ENCODE measurements at places on chromosomes 2 and 18. TPM values are rescaled to one million over a fixed set of nuclear protein-coding genes. Genes with fewer than 3 reads are reported as not detected.

The HOXD8 gene
- total RNA-seq = not detected

The CMPK2 gene
- 0.28 TPM for total RNA-seq

The FAM228A gene
- total RNA-seq = not detected

The C18orf54 gene
- 3.0 TPM for total RNA-seq

The ABCG8 gene
- not detected for total RNA-seq

- no peak overlapping the region for H3K27ac ChIP-seq
- H3K4me1 ChIP-seq = no peaks in the 10 kb centered on the region
- DNase-seq = no peak
- no peak overlapping the region for H3K4me3 ChIP-seq
Observed at GRCh38 chr2:136738044-136738443, 27.3 kb upstream of the THSD7B start.

DNA sequence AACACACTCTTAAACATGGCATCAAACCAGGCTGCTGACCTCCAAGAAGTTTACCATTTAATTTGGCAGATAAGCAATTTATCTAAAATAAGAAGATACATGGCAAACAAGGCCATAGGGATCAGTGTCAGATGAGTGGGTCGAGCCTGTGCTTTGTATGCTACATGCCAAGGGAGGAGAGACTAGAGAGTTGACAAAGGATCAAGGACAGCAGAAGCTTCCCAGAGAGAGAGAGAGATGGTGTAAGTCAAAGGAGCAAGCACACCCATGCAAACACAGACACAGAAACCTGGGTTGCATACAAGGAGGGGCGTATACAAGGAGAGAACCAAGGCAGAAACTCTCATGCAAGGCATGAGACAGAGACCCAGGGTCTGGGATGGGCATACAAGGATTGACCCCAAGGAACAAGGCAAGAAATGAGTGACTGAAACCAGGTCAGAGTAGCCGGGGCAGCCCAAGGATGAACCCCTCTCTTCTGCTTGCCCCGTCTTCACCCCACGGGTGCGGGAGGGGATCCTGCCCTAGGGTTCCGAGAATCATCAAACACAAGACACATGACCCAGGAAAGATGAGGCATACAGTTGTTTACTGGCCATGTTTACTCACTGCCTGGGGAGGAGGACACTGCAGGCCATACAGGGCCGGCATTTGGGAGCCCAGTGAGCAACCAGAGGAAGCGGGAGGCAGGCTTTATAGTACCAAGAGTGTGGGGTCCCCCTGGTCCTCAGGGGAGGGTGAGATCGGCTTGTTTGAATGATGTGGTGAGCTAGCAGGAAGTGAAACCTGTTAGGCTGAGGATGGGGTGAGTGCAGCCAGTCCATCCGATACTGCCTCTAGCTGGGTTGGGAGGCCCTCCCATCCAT, 529.2 kb upstream of the ID2 start:
- no peak overlapping the region for H3K4me3 ChIP-seq
- no peaks in the 10 kb centered on the region for H3K27me3 ChIP-seq
- H3K27ac ChIP-seq = no peak overlapping the region
- H3K36me3 ChIP-seq = no peaks in the 10 kb centered on the region
- no peak for DNase-seq
- peaks cover 13% of the 10 kb centered on the region for H3K4me1 ChIP-seq

- no peak overlapping the region for H3K4me3 ChIP-seq
- H3K27me3 ChIP-seq = peaks cover 8% of the 10 kb centered on the region
- H3K4me1 ChIP-seq = no peaks in the 10 kb centered on the region
- no peaks in the 10 kb centered on the region for H3K36me3 ChIP-seq
- H3K27ac ChIP-seq = no peak overlapping the region
- no peak for DNase-seq
Observed at GRCh38 chr18:13267431-13267873, 48.9 kb downstream of the LDLRAD4 start.

DNA sequence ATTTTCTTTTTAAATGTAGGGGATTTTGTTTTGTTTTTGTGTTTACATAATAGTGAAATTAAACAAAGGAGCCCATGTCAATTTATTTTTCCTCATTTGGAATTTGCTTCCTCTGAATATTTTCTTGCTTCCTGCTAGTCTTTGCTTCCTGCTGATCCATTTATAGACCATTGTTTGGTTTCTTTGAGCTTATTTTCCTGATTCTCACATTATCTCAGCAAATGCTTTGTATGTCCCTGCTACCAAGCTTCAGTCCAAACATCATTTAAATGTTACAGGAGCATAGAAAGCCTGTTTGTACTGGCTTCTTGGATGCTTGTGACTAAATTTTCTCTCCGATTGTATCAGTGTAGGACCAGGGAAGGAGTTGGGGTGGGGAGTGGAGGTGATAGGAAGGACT, 127.3 kb upstream of the IL1R2 start:
- H3K27ac ChIP-seq = no peak overlapping the region
- H3K4me1 ChIP-seq = no peaks in the 10 kb centered on the region
- DNase-seq = no peak
- no peak overlapping the region for H3K4me3 ChIP-seq

GRCh38 chr2:218701806-218702205, 8.8 kb upstream of the TTLL4 start:
- DNase-seq = no peak
- peaks cover 24% of the 10 kb centered on the region for H3K36me3 ChIP-seq
- H3K4me3 ChIP-seq = no peak overlapping the region
- H3K27me3 ChIP-seq = no peaks in the 10 kb centered on the region
- H3K27ac ChIP-seq = no peak overlapping the region
- no peaks in the 10 kb centered on the region for H3K4me1 ChIP-seq

GRCh38 chr18:12307701-12308385, at the start of gene TUBB6:
Gene TUBB6, plus strand, starts transcription at chr18:12308241. Its CDS starts 52 bp downstream, at chr18:12308293.
- peaks cover 16% of the 10 kb centered on the region for H3K4me1 ChIP-seq
- H3K27me3 ChIP-seq = no peaks in the 10 kb centered on the region
- DNase-seq = peak; percentile 81
- H3K27ac ChIP-seq = peak within 1 kb of the TSS; percentile 97

DNA sequence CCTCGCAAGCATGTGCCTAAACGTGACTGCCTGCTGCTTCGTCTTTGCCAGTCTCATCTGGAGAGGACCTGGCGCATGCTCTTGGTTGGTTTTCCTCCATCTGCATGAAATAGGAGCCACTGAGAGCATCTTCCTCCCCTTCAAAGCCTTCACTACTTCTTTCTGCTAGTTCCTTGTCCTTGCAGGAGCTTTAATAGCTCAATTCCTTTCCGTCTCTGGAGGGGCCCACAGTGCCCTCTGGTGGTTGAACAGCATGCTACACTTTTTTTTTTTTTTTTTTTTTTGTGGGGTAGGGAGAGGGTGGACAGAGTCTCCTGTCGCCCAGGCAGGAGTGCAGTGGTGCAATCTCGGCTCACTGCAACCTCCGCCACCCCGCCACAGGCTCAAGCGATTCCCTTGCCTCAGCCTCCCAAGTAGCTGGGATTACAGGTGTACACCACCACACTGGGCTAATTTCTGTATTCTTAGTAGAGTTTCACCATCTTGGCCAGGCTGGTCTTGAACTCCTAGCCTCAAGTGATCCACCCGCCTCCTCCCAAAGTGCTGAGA, 59.6 kb downstream of the SP110 start:
- no peak overlapping the region for H3K4me3 ChIP-seq
- no peaks in the 10 kb centered on the region for H3K4me1 ChIP-seq
- no peaks in the 10 kb centered on the region for H3K36me3 ChIP-seq
- H3K27me3 ChIP-seq = no peaks in the 10 kb centered on the region
- no peak overlapping the region for H3K27ac ChIP-seq
- peak; percentile 47 for DNase-seq

DNA sequence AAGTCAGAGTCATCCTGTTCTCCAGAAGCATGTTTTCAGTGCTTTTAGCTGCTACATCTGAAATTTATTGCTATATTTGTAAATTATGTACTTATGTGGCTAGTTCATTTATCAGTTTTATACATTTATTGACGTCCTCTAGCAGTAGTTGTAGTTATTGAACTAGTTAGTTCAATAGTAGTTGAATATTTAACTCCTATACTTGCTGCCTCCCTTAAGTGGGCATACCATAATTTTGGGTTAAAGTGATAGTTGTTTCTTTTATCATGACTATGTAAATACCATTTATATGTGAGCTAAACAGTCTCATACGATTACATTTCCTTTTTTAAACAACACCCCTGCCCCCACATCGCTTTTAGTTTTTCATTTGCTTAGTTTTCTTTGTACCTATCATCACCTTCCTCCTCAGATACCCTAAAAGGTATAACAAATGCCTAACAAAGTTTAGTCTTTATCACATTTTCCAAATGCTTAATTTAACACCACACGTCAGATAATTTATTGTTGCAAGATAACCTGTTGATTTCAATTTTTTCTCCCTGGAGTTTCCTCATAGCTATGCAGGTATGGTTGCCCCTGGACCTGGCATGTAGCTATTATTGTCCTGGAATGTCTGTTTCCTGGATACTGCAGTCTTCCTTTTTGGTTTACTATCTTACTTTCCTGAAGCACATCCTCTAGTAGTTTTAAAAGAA, 8.8 kb downstream of the MAP4K4 start:
- H3K27ac ChIP-seq = no peak overlapping the region
- H3K27me3 ChIP-seq = no peaks in the 10 kb centered on the region
- peaks cover 10% of the 10 kb centered on the region for H3K36me3 ChIP-seq
- no peak overlapping the region for H3K4me3 ChIP-seq

- H3K27ac ChIP-seq = no peak overlapping the region
- no peaks in the 10 kb centered on the region for H3K27me3 ChIP-seq
- no peaks in the 10 kb centered on the region for H3K4me1 ChIP-seq
- no peak for DNase-seq
- H3K4me3 ChIP-seq = no peak overlapping the region
- H3K36me3 ChIP-seq = no peaks in the 10 kb centered on the region
Observed at GRCh38 chr2:106332054-106332453, 136.2 kb downstream of the RGPD3 start.

DNA sequence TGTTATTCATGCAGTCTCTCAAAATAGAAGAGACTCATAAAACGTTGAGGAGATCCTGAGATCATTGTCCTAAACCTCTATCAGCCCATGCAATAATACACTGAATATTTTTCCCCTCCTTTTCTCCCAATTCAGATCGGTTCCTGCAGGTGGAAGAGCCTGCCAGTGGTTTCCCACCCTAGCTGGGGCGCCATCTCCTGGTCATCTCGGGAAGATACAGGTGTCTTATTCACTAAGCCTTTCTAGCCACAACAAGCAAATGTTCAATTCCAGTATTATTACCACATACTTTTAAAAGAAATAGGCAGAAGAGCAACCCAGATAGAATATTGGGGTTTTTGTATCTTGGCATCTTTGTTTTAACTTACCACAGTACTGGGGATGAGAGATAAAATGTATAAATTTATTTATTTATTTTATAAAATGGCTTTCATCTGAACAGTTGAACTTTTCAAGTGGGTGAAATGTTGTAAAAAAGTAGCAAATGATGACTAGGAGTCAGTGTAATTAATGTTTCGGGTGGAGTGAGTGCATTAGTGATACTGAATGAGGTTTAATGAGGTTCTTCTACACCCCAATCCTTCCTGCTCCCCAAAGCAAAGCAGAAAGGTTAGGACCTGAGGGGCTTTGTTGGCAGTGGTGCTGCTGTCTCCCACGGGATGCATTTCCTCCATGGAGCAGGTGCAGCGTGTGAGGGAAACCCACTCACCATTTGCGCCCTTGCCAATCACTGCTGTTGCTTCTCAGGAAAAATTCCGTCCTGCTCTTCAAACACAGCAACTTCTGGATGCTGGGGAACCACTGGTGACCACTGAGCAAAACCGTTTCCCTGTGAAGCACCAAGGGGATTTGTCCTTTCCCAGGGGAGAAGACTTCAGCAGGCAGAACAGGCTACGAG, 147.1 kb upstream of the FHL2 start:
- no peaks in the 10 kb centered on the region for H3K4me1 ChIP-seq
- peak; percentile 62 for DNase-seq
- no peaks in the 10 kb centered on the region for H3K36me3 ChIP-seq
- no peak overlapping the region for H3K27ac ChIP-seq

GRCh38 chr2:212990697-212991096, 160.7 kb downstream of the IKZF2 start:
- no peaks in the 10 kb centered on the region for H3K27me3 ChIP-seq
- no peak overlapping the region for H3K4me3 ChIP-seq
- H3K4me1 ChIP-seq = no peaks in the 10 kb centered on the region
- DNase-seq = peak; percentile 53
- H3K27ac ChIP-seq = no peak overlapping the region
- H3K36me3 ChIP-seq = no peaks in the 10 kb centered on the region

GRCh38 chr2:209577376-209578357, 153.8 kb downstream of the MAP2 start:
- peak; percentile 6 for DNase-seq
- no peaks in the 10 kb centered on the region for H3K4me1 ChIP-seq
- H3K27ac ChIP-seq = no peak overlapping the region
- H3K4me3 ChIP-seq = no peak overlapping the region
- no peaks in the 10 kb centered on the region for H3K36me3 ChIP-seq
- no peaks in the 10 kb centered on the region for H3K27me3 ChIP-seq

- H3K4me1 ChIP-seq = peaks cover 7% of the 10 kb centered on the region
- no peak for DNase-seq
- no peaks in the 10 kb centered on the region for H3K27me3 ChIP-seq
- no peak overlapping the region for H3K27ac ChIP-seq
- H3K4me3 ChIP-seq = no peak overlapping the region
Observed at GRCh38 chr2:111616651-111617218, 267.3 kb downstream of the ANAPC1 start.

- no peaks in the 10 kb centered on the region for H3K27me3 ChIP-seq
- no peaks in the 10 kb centered on the region for H3K36me3 ChIP-seq
- peak; percentile 75 for DNase-seq
- peaks cover 12% of the 10 kb centered on the region for H3K4me1 ChIP-seq
Observed at GRCh38 chr2:200786423-200786822, 25.3 kb upstream of the BZW1 start.
